ENCODE measurements at places on chromosomes 7 and 10.

DNA sequence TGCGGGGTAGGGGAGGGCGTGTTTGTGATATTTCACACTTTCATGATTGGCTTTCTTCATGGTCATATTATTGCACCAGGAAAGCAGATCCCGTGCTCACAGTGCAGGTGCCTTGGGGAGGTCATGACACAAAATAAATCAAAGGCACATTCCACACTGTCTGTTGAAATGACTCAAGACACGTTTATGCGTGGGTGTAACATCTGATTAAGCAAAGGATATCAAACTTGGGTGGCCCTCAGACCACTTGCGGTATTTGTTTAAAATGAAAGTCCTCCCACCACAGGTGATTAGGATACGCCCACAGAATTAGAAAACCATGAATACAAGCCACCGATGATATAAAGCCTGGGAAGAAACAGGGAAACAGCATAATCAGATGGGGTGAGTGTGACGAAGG lies 51.1 kb downstream of the SVIL start:
- no peaks in the 10 kb centered on the region for H3K27me3 ChIP-seq
- no peaks in the 10 kb centered on the region for H3K36me3 ChIP-seq
- no peak overlapping the region for H3K27ac ChIP-seq

DNA sequence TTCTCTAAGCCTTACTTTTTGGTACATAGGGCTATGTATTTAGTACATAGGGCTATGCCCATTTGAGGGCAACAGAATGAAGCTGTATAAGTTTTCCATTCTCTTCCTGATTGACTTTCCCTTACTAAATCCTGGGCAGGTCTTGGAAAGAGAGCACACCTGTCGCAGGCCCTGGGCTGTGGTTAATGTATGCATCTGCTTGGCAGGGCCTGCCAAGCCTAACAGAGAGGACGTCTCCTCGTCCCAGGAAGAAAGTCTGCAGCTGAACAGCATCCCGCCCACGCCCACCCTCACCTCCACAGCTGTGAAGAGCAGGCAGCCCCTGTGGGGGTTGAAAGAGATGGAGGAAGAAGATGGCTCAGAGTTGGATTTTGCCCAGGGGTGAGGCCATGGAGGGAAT lies 8.9 kb upstream of the PVRIG start:
- no peak overlapping the region for H3K4me3 ChIP-seq
- H3K27me3 ChIP-seq, result no peaks in the 10 kb centered on the region
- H3K36me3 ChIP-seq, result peaks cover 23% of the 10 kb centered on the region

DNA sequence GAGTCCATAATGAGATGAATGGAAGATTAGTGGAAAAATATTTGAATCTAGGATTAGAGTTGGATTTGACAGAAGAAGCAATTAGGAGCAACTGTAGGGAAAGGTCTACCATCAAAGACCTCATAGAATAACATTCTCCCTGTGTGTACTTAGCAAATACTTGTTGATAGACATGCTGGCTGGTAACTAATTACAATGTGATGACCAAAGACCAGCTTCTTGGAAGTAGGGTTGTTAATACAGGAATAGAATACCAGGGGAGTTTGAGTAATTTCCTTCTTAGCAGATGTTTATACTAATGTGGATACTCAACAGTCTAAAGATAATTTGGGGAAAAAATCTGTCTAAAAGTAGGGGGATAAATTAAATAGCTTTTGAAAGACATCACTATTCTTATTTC lies 357.5 kb upstream of the BMPER start:
- H3K27ac ChIP-seq, result no peak overlapping the region
- no peak for DNase-seq
- no peaks in the 10 kb centered on the region for H3K27me3 ChIP-seq
- no peaks in the 10 kb centered on the region for H3K4me1 ChIP-seq
- no peaks in the 10 kb centered on the region for H3K36me3 ChIP-seq
- H3K4me3 ChIP-seq, result no peak overlapping the region

- no peaks in the 10 kb centered on the region for H3K36me3 ChIP-seq
- peaks cover 65% of the 10 kb centered on the region for H3K27me3 ChIP-seq
- no peak overlapping the region for H3K4me3 ChIP-seq
- no peak overlapping the region for H3K27ac ChIP-seq
- no peak for DNase-seq
- no peaks in the 10 kb centered on the region for H3K4me1 ChIP-seq
Measured at GRCh38 chr7:2488681-2489080, 12.5 kb upstream of the GRIFIN start.

DNA sequence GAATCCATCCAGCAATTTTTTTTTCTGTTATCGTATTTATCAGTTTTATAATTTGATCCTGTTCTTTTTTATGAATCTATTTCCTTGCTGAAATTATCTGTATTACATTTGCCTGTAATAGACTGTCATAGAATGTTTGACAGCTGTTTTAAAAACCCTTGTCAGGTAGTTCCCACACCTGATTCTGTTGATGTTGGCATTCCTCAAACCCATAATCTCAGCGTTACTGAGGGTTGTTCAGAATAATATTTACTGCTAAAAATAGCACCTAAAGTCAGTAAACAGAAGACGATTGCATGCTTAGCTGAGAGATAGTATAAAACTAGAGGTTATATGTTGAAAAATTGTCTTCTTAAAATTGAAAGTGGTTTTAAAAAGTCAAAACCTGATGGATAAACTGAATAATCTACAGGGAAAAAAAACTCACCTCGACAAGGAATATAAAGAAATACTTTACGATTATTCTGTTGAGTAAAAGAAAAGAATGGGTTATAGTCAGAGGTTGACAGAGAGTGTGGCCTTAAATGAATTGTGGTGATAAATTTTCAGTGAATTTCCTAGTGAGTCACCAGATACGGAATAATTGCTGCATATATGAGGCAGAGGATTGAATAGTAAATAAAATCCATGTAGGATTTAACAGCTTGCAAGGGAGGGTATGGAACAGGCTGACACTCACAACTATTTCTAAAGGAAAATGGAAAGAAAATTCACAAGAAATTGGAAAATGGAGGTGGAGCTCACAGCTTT lies 824.1 kb upstream of the IGFBP3 start:
- no peak overlapping the region for H3K4me3 ChIP-seq
- no peak overlapping the region for H3K27ac ChIP-seq
- H3K27me3 ChIP-seq, result no peaks in the 10 kb centered on the region
- no peaks in the 10 kb centered on the region for H3K4me1 ChIP-seq
- DNase-seq, result no peak

DNA sequence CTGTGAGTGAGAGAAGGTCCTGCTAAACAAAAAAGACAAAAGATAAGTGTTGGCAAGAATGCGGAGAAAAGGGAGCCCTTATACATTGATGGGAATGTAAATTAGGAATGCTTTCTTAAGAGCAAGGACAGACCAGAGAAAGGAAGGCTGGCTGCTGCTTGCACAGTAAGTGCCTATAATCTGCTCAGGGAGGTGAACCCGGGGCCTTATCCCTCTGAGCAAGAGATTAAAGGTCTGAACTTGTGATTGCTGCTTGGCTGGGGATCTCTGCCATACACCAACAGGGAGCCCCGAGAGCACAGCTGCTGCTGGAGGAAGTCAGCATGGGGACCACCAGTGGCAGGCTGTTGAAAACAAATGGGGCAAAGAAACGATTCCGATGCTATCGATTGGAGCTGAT lies 32.0 kb upstream of the CRTAC1 start:
- no peak overlapping the region for H3K27ac ChIP-seq
- no peaks in the 10 kb centered on the region for H3K36me3 ChIP-seq
- peaks cover 19% of the 10 kb centered on the region for H3K27me3 ChIP-seq
- no peaks in the 10 kb centered on the region for H3K4me1 ChIP-seq
- no peak overlapping the region for H3K4me3 ChIP-seq

GRCh38 chr7:151883857-151884256 lies 6.9 kb upstream of the PRKAG2 start:
- no peak overlapping the region for H3K27ac ChIP-seq
- H3K36me3 ChIP-seq, result no peaks in the 10 kb centered on the region
- peaks cover 59% of the 10 kb centered on the region for H3K27me3 ChIP-seq
- no peak overlapping the region for H3K4me3 ChIP-seq
- DNase-seq, result no peak
- H3K4me1 ChIP-seq, result no peaks in the 10 kb centered on the region

DNA sequence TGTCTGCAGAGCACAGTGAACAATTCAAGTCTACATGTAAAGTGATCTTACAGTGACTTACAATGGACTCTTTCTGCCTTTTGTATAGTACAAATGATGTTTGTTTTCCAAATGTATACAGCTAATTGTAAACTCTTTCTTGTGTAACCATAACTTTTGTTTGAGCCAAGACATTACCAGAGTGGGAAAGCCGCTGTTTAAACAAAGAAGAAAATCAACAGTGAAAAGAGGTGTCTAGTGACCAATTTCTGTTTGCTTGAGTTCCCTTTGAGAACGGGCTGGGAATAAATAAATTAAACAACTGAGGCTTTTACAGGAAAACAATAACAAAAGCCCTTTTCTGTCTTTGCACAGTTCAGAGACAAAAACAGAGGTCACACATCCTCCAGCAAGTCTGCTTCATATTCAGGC lies 1163.4 kb downstream of the CNTNAP2 start:
- H3K4me3 ChIP-seq, result no peak overlapping the region
- no peak overlapping the region for H3K27ac ChIP-seq
- no peaks in the 10 kb centered on the region for H3K4me1 ChIP-seq
- DNase-seq, result no peak
- no peaks in the 10 kb centered on the region for H3K27me3 ChIP-seq
- no peaks in the 10 kb centered on the region for H3K36me3 ChIP-seq

DNA sequence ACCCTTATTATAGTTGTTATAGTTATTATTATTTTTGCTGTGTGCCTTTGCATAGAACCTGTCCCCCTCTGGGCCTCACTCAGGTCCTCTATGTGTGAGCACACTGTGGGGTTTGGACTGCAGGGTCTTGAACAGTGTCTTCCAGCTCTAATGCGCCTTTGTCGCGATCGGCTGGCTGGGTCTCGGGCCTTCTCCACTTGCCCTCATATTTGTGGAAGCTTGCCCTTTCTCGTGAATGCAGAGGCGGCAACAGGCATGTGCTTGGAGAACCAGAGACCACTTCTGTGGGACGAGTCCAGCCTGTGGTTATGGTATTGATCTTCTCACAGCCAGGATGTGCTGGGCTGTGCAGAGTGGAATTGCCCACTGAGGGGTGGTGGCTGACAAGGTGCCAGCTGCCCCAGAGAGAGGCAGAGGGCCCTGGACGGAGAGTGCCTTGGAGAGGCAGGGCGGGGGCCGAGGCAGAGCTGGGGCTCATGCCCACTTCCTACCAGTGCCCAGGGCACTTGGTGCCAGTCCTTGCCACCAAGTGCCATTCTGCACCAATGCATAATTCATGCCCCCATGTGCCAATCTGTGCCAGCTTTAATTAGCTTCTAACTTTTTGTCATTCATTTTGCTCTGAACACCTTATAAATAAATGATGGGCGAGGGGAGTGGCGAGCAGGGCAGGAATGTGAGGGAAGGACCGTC lies 6.8 kb upstream of the CDH23 start:
- peaks cover 72% of the 10 kb centered on the region for H3K27me3 ChIP-seq
- H3K36me3 ChIP-seq, result no peaks in the 10 kb centered on the region
- no peak overlapping the region for H3K27ac ChIP-seq
- no peak overlapping the region for H3K4me3 ChIP-seq
- DNase-seq, result no peak

GRCh38 chr10:132588301-132589013 lies 50.9 kb downstream of the INPP5A start:
- peak; percentile 53 for DNase-seq
- peaks cover 11% of the 10 kb centered on the region for H3K36me3 ChIP-seq
- peaks cover 51% of the 10 kb centered on the region for H3K4me1 ChIP-seq

DNA sequence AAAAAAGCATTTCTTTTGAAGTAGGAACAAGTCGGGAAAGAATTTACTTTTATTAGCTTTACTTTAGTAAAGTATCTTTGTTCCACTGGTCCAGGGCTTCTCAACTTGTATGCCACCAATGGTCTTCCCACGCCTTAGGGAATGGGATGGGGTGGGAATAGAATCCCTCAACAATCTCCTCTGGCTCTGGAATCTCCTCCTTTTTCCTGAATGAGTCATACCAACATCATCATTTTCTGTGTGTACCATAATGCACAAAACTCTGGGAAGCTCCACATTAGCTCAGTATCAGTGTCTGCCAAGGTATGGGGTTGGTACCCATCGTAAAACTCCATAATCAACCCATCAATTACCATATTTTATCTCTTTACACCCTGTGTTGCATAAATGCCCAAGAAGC lies 159.4 kb upstream of the BMPER start:
- no peaks in the 10 kb centered on the region for H3K27me3 ChIP-seq
- H3K36me3 ChIP-seq, result no peaks in the 10 kb centered on the region
- DNase-seq, result no peak

- DNase-seq, result no peak
- H3K4me3 ChIP-seq, result no peak overlapping the region
- H3K4me1 ChIP-seq, result no peaks in the 10 kb centered on the region
- peaks cover 46% of the 10 kb centered on the region for H3K27me3 ChIP-seq
- no peak overlapping the region for H3K27ac ChIP-seq
Measured at GRCh38 chr10:98332623-98333269, 64.8 kb upstream of the LOXL4 start.

- no peak overlapping the region for H3K27ac ChIP-seq
- no peak for DNase-seq
Measured at GRCh38 chr7:1586827-1587705, 17.2 kb upstream of the PSMG3 start.

DNA sequence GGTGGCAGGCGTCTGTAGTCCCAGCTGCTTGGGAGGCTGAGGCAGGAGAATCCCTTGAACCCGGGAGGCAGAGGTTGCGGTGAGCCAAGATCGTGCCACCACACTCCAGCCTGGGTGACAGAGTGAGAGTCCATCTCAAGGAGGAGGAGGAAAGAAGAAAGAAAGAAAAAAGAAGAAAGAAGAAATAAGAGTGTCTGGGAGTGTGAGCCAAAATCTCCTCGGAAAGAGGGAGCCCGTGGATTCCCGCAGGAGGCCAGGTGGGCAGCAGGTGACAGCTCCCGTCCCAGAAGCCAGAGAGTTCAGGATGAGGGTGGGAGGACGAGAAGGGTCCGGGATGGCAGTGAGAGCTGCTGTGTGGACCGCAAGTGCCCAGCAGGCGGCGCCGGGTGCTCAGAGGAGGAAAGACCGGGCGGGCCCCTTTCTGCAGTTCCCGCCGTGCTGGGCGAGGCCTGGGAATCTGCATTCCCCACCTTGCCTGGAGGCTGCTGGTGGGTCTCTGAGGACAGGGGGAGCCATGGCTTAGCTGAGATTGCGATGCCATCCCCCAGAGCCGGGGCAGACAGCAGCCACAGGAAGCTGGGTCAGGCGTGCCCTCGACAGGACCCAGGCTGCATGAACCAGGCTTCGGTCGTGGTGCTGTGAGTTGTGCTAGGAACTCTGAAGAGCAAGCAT lies 17.1 kb upstream of the AMZ1 start:
- no peak overlapping the region for H3K27ac ChIP-seq
- peaks cover 11% of the 10 kb centered on the region for H3K4me1 ChIP-seq
- DNase-seq, result peak; percentile 77
- H3K36me3 ChIP-seq, result no peaks in the 10 kb centered on the region

- no peaks in the 10 kb centered on the region for H3K27me3 ChIP-seq
- H3K36me3 ChIP-seq, result no peaks in the 10 kb centered on the region
- no peak for DNase-seq
- peaks cover 17% of the 10 kb centered on the region for H3K4me1 ChIP-seq
- no peak overlapping the region for H3K27ac ChIP-seq
- H3K4me3 ChIP-seq, result no peak overlapping the region
Measured at GRCh38 chr7:34718867-34719266, 60.8 kb downstream of the NPSR1 start.

DNA sequence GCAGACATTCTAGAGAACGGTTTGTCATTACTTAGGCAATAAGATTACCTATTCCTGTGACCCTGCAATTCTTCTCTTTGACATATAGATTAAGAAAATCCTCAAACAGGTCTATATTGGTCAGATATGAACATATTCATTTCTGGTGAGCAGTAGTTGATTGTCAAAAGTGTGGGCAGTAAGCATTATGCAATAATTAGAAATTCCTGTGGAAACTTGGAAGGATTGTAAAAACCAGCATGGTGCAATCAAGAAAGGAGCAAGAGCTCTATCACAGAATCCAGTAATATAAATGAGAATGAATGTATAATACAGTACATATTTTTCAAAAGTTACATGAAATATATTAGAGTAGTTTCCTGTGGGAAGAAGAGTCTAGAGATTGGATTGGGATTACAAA lies 406.5 kb downstream of the SUGCT start:
- H3K4me1 ChIP-seq, result no peaks in the 10 kb centered on the region
- H3K4me3 ChIP-seq, result no peak overlapping the region
- no peaks in the 10 kb centered on the region for H3K36me3 ChIP-seq
- H3K27ac ChIP-seq, result no peak overlapping the region

Data from activated naive CD4-positive, alpha-beta T cell treated with anti-CD3 and anti-CD28 coated beads, Interleukin-2, amount 10 ng/mL, durations not matched to agents 7 days and 5 days (primary cell).